Breast epithelium (tissue), 4 donors: ENCODE measurements at places on chromosomes 1 and 21. TPM values are rescaled to one million over a fixed set of nuclear protein-coding genes. Genes with fewer than 3 reads are reported as not detected.

The IBA57 gene
- 4.1 TPM for total RNA-seq

The LRRC3 gene
- 2.0 TPM for total RNA-seq

The DNM3 gene
- 5.1 TPM for total RNA-seq

The OR10Z1 gene
- not detected for total RNA-seq

The GMEB1 gene
- total RNA-seq = 9.8 TPM

DNA sequence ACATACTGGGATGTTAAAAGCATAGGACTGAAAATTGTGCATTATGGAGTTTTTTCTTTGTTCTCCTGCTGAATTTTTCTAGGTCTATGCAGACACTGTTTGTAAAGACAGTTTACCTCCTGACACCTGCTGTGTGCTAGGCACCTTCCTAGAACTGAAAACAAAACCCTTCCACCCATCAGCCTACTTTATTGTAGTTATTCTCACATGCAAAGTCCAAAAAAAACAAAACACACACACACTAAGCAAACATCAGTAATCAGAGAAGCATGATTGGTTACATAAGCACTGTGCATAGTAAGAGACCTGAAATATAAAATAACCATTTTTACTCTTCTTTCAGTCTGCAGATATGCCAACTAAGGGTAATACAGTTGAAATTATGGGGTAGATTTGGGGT lies 195.1 kb downstream of the CRB1 start:
- no peak for DNase-seq

DNA sequence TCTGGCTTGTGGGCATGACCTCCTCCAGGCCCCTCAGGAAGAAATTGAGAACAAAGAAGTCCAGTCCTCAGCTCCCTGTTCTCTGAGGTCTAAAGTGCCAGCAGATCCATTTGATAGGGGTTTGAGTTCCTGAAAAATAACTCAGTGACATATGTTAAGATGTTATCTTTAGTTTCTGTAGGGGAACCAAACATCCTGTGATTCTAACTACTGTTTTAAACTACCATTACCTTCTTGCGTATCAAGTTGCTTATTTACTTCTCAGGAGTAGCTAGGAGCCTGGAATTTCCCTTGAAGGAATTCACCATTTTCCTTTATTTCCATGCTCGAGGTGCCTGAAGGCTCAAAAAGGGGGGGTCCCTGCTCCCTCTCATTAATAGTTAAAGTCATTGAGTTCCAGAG lies 18.8 kb upstream of the LIN9 start:
- DNase-seq = no peak

- no peak for DNase-seq
Measured at GRCh38 chr1:197356723-197357533, 88.9 kb downstream of the CRB1 start.

- peak; percentile 6 for DNase-seq
Measured at GRCh38 chr1:2989185-2989584, 32.1 kb upstream of the ACTRT2 start.

DNA sequence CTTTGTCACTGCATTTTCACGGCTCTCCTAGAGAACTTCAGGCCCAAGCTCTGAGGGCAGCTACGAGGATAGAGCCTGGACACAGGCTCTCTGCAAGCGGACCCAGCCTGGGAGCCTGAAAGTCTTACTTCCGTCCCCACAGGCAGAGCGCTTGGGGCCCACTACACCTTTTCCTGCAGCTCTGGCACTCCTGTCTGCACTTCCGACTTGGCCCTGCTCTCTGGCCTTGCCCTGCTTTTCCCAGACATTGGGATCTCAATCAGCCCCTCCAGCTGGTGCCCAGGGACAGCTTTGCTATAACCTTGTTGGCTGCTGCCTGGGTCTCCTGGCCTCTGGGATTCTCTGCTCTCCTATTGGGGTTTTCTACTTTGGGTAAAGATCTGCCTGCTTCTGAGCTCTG lies 27.6 kb downstream of the WNT4 start:
- DNase-seq = no peak

DNA sequence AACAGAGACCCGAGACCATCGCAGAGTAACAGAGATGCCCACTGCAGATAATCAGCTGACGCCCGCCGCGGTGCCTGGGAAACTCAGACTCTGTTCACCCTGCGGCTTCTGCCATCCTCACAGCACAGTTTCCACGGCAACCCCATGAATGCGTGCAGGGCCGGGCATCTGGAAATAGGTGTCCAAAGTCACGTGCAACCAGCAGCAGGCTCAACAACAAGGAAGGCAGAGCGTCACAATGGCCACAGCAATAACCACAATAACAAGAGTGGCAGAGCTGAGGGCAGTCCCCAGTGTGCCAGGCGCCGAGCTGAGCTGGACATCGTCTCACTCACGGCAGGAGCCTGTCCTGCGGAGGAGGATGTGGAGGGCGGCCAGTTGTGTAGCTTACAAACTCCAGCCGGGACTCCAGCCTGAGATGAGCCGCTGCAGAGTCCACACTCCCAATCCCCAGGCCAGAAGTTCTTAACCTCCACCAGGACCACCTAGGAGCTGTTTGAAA lies 102.0 kb downstream of the CRYAA start:
- no peak for DNase-seq

DNA sequence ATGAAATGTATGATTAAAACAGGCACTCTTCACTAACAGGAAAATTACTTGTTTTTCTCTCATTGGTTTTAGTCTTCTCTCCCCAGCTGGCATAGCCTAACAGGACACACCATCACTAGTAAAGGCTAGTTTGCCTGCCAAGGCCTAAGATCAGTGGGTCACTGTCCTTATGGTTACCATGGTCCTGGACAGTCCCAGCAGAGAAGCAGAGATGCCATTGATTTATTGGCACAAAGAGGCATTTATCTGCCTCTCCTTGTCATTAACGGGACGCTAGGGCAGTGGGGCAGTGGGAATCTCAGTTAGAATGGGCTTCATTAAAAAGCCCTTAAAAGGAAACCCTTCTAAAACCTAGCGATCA lies 13.9 kb downstream of the CD247 start:
- no peak for DNase-seq

DNA sequence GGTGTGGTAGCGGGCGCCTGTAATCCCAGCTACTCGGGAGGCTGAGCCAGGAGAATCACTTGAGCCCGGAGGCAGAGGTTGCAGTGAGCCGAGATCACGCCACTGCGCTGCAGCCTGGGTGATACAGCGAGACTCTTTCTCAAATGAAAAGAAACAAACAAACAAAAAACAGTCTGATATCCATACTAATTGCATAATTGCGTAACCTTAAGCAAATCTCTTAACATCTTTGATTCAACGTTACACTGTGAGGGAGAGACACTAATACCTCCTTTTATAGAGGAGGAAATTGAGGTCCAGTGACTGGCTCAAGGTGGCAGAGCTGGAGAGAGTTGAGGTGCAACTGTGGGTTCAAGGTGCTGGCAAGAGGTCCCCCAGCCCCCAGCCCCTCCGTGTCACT lies 12.6 kb upstream of the COX20 start:
- DNase-seq = no peak

DNA sequence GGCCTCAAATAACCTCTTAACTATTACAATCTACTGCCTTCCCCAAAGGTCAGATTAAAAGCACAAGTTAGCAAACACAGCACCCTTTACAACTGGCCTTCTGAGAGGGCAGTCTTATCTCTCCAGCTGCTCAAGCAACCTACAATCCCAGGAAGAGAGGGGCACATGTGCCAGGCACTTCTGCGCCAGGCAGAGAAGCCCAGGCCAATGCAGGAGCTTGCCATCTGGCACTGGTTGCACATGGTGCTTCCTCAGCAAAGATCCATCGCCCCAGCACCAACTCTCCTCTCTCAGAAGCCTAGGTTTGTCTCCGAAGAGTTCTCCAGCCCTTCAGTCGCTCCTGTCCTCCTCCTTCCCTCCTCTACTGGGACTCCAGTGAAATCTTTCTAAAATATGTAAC lies 2.5 kb downstream of the STK40 start:
- DNase-seq = no peak

DNA sequence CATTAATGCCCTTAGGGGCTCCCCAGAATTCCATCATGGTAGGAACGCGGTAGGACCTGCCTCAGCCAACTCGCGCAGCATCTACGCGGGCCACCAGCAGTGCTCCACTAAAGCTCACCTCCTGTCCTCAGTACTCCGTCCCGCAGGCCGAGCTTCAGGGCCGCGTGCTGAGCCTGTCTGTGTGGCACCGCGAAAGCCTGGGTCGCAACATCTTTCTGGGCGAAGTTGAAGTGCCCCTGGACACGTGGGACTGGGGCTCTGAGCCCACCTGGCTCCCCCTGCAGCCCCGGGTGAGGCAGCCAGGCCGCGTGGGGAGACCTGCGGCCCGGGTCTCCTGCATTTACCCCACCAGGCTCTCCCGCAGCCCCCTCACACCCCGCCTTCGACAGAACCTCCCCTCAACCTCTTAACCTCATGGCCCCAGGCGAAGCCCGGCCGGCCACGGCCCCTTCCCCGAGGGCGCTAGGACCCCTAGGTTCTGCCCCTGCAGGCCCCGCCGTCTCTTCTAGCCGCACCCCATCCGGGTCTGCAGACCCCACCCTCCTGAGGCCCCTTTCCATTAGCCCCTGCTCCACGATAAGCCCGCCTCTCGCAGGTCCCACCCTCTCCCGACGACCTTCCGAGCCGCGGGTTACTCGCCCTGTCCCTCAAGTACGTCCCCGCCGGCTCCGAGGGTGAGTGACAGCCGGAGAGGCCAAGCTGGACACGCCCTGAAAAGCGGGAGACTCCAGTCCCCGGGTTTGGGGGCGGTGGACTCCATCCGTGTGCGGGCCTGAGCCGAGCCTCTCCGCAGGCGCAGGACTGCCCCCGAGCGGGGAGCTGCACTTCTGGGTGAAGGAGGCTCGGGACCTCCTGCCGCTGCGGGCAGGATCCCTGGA lies 9.1 kb downstream of the SYTL1 start:
- no peak for DNase-seq

DNA sequence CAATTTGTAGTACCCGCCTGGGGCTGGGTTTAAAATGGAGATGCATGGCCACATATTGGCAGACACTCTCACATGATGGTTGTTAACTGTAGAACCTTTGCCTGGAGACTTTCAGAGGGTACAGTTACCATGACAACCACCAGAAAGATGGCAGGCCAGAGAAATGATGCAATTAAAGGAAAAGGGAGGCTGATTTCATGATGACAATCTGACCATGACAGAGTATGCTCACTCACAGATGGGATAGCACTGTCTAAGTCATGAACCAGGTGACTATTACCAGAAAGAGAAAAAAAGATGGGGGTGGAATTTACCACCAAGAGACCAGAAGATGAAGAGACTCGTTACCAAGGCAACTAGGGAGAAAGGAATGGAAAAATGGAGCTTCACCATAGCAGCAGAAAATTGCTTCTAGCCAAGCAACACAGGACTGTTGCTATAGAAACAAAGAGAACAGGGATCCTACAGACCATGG lies 3.5 kb upstream of the TRIT1 start:
- DNase-seq = no peak

DNA sequence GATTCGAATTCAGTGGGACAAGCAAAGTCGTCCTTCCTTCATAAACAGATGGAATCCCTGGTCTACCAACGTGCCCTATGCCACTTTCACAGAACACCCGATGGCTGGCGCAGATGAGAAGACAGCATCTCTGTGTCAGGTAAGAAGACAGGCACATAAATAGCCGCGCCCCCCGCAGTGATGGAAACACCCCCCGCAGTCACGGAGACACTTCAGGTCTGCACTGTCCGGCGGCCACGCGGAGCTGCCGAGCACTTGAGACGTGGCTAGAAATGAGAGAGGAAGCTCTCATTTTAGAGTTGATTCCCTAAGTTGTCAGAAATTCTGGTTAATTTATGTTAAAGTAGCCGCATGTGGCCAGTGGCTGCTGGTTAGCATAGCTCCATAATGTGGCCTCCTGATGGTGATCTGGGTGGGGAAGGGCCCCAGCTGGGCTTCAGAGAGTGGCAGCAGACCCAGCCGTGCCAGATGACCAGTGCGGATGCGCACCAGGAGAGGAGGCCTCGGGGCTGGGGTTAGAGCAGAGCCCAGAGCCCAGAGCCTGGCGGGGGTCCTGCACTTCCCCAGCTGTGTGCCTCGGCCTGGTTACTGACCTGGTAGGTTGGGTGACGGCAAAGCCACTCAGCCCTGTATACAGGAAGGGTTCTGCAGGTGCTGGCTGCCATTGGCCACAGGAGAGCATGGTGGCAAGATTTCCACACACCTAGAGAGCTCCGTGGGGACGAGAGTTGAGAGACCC lies 2.9 kb downstream of the TPRG1L start:
- DNase-seq = no peak
